Stimulated activated CD4-positive, alpha-beta T cell treated with anti-CD3 and anti-CD28 coated beads, Interleukin-4, amount 100 ng/mL, for 24 hours (primary cell): ENCODE measurements at places on chromosomes 1 and 21.

DNA sequence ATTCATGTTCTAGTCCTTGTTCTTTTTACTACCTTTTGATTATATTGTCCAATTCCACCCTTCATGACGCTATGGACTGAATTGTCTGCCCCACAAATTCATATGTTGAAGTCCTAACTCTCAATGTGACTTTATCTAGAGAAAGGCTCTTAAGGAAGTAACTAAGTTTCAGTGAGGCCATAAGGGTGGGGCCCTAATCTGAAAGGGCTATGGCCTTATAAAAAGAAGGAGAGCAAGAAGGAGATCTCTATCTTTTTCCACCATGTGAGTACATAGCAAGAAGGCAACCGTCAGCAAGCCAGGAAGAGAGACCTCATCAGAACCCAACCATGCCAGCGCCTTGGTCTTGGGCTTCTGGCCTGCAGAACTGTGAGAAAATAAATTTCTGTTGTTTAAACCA is 95.9 kb downstream of the HIVEP3 start:
- DNase-seq = no peak

GRCh38 chr1:58249737-58250586 is 296.6 kb downstream of the OMA1 start:
- no peak for DNase-seq

GRCh38 chr1:107669996-107670395 is 295.0 kb downstream of the VAV3 start:
- no peak for DNase-seq

DNA sequence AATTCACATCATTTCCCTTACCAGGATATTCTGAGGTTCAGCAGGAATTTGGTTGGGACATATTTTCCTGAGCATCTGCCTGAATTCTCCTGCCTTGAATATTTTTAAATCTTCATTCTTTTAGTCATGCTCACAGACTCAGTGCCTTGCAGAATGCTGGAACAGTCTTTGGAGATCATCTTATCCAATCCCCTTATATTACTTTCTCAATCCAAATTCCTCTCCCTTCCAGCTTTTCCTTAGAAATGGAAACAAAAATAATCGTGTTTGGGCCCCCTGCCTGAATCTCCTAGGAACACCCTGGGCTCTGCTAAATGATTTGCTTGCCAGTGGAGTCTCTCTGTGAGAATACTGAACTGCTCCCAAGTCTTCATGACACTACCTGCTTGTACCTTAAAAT is 38.4 kb downstream of the LHX8 start:
- DNase-seq = no peak
